ENCODE measurements at places on chromosomes 4 and X.

GRCh38 chr4:40205259-40206198 lies 8.7 kb downstream of the RHOH start:
- DNase-seq: no peak

GRCh38 chr4:114072781-114073180 lies 93.3 kb upstream of the ARSJ start:
- no peak for DNase-seq

- DNase-seq: no peak
These were observed 186.5 kb upstream of the NRK start for GRCh38 chrX:105635794-105636193.

DNA sequence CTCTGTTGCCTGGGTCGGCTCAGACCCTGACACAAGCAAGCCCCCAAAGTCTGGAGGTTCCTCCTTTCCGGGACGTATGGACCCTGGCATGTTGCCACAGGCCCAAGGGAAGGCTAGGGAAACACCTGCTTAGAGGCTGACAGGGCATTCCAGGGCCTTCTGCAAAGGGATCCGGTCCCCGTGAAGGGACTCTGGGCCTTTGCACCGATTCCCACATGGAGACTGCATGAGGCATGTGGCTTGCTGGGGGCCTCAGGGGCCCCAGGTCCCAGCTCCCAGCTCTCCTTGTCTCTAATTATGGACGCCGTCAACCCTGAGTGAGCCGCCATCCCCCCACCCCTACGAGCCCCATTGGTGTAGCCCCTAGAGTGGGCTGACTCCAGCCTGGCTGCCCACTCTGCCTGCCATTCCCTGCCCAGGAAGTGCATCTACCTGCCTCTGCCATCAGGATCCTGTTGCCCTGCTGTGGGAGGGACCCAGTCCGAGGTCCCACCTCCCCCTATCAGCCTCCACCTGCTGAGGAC lies 4.2 kb upstream of the RGS12 start:
- DNase-seq: no peak

DNA sequence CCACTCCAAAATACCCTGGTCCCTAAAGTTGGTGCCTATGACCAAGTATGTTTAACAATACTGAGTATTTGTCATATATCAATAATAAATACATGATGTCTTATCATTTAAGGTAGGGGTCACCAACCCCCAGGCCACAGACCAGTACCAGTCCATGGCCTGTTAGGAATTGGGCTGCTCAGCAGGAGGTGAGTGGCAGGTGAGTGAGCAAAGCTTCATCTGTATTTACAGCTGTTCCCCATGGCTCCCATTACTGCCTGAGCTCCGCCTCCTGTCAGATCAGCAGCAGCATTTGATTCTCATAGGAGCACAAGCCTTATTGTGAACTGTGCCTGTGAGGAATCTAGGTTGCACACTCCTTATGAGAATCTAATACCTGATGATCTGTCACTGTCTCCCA lies 126.2 kb downstream of the HNRNPD start:
- no peak for DNase-seq

DNA sequence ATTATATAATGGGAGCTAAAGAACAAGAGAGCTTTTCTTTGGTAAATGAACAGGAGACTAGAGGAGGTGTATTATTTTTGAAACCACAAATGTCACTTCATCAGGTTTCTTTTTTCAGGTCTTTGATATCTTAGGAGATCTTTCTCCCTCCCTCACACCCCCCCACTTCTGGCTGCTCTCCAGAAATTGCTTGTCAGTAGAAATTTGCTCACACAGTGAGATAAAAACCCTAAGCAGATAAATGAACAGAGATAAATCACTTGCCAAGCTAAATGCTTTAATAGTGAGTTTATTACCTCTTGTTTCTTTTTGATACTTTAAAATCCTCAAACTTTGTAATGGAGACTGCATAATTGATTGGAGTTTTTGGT lies 421.2 kb upstream of the TENM3 start:
- DNase-seq: no peak

- no peak for DNase-seq
These were observed 903.8 kb downstream of the STIM2 start for GRCh38 chr4:27764526-27764837.

DNA sequence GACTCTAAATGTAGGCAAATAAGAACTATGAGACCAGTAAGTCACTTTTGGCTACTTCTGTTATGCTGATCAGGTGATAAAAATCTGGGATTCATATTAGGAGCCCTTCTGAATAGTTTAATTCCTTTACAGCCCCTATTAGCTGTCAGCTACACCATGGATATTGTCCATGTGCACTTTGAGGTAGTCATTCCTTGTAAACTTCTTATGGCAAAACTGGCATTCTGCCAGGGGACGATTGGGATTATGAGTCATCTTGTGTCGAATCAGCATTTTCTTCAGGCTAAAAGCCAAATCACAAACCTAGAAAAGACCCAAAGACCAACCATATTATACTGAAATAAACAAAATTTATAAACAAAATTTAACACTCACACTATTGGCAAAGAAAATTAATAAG lies 227.6 kb downstream of the PRDM5 start:
- no peak for DNase-seq

DNA sequence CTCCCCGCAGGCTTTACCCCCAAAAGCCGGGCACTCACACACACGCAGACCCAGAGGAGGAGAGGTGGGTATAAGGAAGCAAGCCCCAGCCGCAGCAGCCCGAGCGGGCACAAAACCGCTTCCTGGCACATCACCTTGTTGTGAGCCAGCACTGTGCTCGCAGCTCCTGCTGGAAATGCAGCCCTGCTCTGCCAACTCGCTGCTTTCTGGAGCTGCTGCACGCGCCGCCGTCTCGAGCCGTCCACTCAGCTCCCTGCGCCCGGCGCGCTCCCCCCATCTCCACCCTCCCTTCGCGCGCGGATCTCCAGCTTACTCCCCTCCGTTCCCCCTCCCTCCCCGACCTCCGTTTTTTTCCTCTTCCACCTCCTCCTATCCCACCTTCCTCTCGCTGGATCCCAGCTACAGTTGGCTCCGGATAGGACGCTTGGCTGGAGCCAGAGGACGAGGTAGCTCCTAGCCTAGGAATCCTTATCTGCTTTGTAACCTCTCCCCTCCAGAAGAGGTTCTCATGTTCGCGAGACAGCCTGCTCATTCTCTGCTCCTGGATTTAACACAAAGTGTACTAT lies at the start of gene SPOCK3:
SPOCK3 (minus strand) TSS at position 179 of the 566 bp plus-strand sequence.
- no peak for DNase-seq

GRCh38 chr4:36249610-36250009 lies 5.3 kb upstream of the ARAP2 start:
- no peak for DNase-seq

GRCh38 chrX:30830326-30830943 lies 58.6 kb downstream of the TAB3 start:
- no peak for DNase-seq

DNA sequence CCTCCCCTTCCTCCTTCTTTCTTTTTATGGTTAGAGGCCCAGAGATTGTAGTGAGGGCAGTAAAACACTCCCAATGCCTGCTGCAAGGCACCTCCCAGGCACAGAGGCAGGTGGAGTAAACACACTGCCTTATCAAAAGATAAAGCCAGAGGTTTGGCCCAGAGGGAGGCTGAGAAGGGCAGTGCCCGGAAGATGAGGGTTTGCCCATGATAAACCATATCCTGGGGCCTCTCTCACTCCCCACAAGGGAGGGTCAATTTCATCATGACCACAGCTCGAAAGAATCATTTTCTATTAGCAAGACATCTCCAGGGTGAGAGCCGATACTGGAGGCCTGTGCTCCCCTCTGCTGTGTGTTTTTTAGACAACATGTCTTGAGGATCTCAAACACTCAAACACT lies 98.5 kb upstream of the FAM9C start:
- no peak for DNase-seq

DNA sequence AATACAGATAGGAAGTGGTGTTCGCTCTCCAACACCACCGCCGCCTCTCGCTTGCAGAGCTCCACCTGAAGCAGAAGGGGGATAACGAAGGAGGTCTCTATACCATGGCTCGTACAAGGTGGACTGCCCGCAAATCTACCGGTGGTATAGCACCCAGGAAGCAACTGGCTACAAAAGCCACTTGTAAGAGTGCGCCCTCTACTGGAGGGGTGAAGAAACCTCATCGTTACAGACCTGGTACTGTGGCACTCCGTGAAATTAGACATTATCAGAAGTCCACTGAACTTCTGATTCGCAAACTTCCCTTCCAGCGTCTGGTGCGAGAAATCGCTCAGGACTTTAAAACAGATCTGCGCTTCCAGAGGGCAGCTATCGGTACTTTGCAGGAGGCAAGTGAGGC lies 5.2 kb upstream of the BMP15 start:
- no peak for DNase-seq

GRCh38 chr4:123349421-123350190 lies 47.0 kb upstream of the SPRY1 start:
- no peak for DNase-seq

- no peak for DNase-seq
These were observed 62.6 kb upstream of the DHX15 start for GRCh38 chr4:24646798-24647460.

DNA sequence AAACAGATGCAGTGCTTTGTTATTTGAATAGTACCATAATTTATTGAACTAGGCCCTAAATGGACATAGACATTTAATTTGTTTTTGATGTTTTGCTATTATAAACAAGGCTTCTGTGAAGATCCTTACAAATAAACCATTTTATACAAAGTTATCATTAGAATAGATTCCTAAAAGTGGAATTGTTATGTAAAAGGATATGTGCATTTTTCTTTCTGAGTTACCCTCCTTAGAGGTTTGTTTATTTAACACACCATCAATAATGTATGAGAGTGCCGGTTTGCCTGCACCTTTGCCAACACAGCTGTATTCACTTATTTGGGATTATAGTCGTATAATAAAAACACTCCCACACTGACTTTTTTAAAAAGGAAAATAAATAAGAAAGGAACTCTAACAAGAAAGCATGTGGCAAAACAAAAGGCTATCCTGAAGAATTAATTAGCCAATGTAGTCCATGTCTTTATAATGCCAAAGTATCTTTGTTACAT lies 84.8 kb downstream of the PAK3 start:
- no peak for DNase-seq

DNA sequence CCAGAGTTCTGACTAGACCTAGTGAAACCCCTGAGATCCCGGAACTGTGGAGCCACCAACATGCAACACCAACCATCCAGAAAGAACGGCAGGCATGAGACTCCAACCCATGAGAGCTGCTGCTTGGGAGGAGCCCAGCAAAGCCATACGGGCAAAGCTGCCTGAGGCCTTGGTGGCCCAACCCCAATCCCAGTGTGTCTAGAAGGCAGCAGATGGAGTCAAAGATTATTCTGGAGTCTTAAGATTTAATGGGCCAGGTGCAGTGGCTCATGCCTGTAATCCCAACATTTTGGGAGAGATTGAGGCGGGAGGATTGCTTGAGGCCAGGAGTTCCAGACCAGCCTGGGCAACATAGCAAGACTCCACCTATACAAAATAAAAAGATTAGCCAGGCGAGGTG lies 49.2 kb upstream of the PDK3 start:
- no peak for DNase-seq

- no peak for DNase-seq
These were observed 74.1 kb downstream of the BANK1 start for GRCh38 chr4:101864660-101865059.
